HepG2 (cell line): ENCODE measurements at places on chromosomes 6 and 20. TPM values are rescaled to one million over a fixed set of nuclear protein-coding genes. Genes with fewer than 3 reads are reported as not detected.

The SLC35D3 gene
- not detected in 2 replicates for total RNA-seq

The CNBD2 gene
- total RNA-seq, result 12.4 and 13.8 TPM in 2 replicates

The DNAH8 gene
- total RNA-seq, result not detected in 2 replicates

The COX4I2 gene
- not detected in 2 replicates for total RNA-seq

The PTCHD4 gene
- 32.9 and 35.7 TPM in 2 replicates for total RNA-seq

The PANK2 gene
- total RNA-seq, result 123 and 127 TPM in 2 replicates

The HLA-G gene
- total RNA-seq, result 0.15 and 0.29 TPM in 2 replicates

The ADGRF4 gene
- total RNA-seq, result not detected in 2 replicates

The UFL1 gene
- 16.3 and 24.7 TPM in 2 replicates for total RNA-seq

The CNKSR3 gene
- total RNA-seq, result 38.3 and 38.6 TPM in 2 replicates

The RTEL1 gene
- 10.9 and 21.8 TPM in 2 replicates for total RNA-seq

The BTN1A1 gene
- total RNA-seq, result not detected in 2 replicates

The LMBRD1 gene
- 12.7 and 21.5 TPM in 2 replicates for total RNA-seq

The C20orf96 gene
- total RNA-seq, result 3.8 and 4.7 TPM in 2 replicates
